ENCODE measurements at places on chromosomes 11 and 22.

GRCh38 chr22:37425800-37426705, 1.2 kb downstream of the ELFN2 start:
- DNase-seq = no peak

- DNase-seq = no peak
These were observed 76.7 kb upstream of the PICALM start for GRCh38 chr11:86145439-86146156.

DNA sequence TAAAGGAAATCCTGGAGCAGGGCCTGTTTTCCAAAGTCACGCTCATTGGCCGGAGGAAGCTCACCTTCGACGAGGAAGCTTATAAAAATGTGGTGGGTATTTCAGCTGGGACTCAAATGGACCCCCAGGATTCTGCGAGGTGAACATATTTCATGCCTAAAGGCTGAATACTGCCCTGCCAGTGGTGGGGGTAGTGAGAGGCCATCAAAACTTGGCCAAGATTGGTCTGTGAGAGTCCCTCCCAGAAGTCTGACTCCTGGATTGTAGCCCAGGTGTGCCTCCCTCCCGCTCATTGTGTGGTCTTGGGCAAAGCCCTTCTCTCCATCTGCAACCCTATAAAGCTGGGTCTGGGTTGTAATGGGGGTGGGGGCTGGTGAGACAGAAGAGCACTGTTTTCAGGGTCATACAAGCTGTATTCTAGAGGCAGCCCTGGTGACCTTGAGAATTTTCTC, 853 bp downstream of the HTATIP2 start:
- DNase-seq = no peak

- DNase-seq = no peak
These were observed 36.8 kb upstream of the PHOX2A start for GRCh38 chr11:72280726-72281315.

- DNase-seq = no peak
These were observed 7.0 kb upstream of the HINFP start for GRCh38 chr11:119114351-119114750.

- DNase-seq = peak; percentile 50
These were observed 710 bp upstream of the DGCR2 start for GRCh38 chr22:19122752-19123492.

DNA sequence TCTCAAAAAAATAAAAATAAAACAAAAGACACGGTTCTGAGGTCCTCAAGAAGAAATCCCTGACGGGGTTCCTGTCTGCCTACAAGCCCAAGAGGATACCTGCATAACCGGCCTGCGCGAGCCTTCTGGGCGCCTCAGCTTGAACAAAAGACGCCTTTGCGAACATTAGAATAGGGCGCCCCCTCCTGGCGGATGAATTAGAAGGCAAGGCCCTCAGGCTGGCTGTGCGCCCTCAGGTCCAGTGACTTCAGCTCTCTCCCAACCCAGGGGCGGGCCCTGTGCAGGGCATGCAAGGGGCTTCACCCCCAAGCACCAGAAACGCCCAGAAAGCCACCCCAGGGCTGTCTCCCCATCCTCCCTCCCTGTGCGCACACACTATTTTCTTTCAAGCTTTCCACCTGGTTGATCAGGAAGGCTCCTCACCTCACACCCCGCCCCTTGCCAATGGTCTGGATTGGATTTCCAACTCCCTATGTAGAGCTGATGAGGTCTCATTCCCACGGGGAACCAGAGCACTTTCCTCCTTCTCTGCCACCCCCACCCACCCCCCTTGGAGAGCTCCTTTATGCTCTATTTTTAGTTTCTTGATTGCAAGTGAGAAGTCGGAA, 273.3 kb downstream of the BUD13 start:
- peak; percentile 21 for DNase-seq

- peak; percentile 14 for DNase-seq
These were observed 41.5 kb upstream of the CARD18 start for GRCh38 chr11:105181100-105181499.

GRCh38 chr22:25142102-25142501, 57.6 kb upstream of the CRYBB3 start:
- DNase-seq = no peak

GRCh38 chr11:73140213-73141030, 1.7 kb downstream of the FCHSD2 start:
- peak; percentile 68 for DNase-seq

DNA sequence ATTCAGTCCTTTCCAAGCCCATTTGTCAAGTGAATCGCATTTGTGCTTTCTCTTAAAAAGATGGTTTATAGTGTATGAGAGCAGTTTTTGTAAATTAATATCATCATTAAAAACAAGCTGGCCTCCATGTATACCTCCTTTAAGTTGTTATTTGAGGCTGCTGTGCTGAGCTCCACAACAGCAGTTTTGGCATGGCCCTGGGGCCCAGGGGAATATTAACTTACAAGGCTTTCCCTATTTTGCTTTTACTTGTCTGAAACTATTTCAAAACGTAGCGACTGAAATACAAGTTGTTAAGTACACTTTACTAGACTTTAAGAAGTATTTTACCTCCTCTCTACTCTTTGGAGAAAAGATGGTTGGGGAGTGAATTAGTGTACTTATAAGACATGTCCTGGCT, 4.9 kb upstream of the BARX2 start:
- no peak for DNase-seq

DNA sequence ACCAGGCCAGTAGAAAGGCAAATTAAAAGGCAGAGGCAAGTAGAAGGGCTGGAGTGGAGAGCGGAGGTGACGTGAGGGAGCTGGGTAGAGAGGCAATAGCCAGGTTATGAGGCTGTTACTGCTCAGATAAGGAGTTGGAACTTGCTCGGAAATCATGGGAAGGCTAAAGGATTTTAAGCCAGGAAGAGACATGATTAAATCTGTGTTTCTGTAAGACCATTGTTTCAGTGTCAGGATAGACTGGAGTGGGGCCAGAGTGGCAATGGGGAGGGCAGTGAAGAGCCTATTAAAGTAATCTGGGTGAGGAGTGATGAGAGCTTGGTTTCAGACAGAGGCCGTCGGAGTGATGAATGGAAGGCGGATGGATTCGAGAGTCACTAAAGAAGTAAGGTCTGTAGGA, 39.0 kb downstream of the GRAMD1B start:
- no peak for DNase-seq

GRCh38 chr11:134125507-134125906, 56.6 kb downstream of the JAM3 start:
- DNase-seq = no peak

- DNase-seq = no peak
These were observed 150.2 kb downstream of the SNX19 start for GRCh38 chr11:130765951-130766649.

DNA sequence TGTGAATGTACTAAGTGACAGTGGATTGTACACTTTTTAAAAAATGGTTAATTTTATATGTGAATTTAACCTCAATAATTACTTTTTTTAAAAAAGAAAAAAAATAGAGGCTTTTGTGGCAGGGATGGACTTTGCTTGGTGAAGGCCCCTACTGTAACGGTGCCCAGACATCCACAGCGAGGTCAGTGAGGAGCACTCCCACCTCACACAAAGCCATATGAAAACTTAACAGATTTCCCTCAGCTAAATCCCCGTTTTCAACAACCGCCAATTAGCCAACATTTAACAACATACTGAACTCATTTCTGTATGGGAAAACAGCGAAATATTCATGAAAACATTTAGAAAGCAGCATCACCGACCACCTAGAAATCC, 642 bp upstream of the C11orf58 start:
- no peak for DNase-seq

- no peak for DNase-seq
These were observed 172.4 kb upstream of the C11orf87 start for GRCh38 chr11:109249597-109249996.

DNA sequence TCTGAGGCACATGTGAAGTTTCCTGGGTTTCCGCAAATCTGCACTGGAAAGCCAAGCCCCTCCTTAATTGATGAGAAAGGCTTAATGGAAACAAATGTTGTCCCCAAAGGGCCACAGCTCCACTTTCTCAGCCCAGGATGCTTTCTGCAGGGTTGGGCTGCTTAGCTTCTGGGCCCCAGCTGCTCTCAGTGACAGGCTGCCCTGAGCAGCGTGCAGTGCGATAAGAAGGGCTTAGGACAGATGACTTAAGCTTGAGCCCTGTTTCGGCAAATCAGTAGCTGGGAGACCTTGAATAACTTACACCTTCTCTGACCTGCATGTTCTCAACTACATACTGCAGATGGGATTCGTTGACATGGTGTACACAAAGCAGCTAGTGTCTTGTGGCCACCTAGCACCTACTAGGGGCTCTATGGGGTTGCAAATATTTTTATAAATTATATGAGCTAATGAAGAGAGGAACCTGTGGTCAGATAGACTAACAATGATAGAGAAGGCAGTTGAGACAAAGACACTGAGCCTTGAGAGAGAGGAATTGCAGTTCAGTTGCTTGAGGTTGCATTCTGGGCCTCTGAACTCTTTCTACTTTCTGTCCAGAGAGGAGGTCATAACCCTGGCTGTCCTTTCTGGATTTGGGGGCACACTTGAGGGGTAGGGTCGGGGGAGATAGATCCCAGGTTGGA, 11.5 kb downstream of the STX3 start:
- no peak for DNase-seq

GRCh38 chr11:45355706-45356041, 69.5 kb upstream of the SYT13 start:
- DNase-seq = no peak

DNA sequence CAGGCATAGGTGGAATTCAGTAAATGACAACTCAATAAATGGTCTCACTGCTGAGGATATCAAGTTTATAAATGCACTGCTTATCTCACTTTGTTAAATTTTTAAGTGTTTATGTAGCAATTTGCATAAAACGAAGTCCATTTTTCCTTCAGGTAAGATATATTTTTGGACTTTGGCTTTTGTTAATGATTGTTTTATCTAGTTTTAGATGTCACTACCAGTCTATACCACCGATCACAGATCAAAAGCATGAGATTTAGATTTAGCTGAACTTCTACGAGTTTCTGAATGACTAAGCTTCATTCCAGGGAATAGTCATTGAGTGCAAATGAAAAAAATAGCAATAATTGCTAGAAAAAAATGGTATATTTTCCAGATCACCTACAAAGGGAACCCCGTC, 12.8 kb upstream of the SLC5A12 start:
- no peak for DNase-seq

- DNase-seq = peak; percentile 29
These were observed 50.0 kb upstream of the POU2AF1 start for GRCh38 chr11:111429066-111429506.

DNA sequence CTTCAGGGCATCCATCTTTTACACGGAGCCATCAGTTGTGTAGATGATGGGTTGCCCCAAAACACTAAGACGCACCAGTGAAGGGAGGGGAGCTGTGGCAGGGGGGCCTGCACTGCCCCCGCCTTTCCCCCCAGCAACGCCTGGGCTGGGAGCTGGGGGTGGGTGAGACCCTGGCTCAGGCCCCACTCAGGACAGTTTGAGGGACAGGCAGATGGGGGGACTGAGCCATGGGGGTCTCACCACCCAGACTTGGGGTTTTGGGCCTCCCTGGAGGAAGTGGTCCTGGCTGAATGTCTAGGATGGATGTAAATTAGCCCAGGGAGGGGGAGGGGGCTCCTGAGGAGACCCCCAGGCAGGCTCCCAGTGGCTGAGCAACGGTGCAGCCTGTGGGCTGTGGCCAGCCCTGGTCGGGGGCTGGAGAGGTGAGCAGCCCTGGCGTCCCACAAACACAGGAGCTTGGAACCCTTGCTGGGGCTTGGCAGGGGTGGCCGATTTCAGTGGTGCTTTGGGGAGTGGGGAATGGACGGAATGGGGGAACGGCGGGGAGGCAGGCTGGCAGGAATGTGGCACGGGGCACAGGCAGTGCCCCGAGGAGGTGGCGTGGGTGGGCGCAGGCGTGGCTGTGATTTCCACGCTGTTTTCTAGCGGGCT, 6.1 kb downstream of the PARVB start:
- no peak for DNase-seq

DNA sequence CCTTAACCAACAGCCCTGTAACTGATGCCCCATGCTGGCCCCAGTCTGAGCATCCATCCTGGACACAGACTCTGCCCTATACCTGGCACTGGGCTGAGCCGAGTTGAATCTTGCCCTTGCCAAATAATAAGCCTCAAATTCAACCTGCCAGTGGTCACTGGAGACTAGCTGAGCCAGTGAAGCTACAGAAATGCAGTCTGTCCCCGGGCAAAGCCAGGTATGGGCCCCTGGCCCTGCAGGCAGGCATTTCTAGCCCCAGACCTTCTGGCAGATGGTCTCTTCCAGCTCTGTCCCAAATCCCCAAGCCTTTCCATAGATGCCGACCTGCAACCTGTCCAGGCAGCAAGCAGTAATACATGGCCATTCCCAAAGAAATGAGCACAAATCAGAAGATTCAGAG, 4.7 kb downstream of the CLPB start:
- DNase-seq = no peak
